Cortex of kidney (tissue), 1 donor: ENCODE measurements at places on chromosomes 16 and 17.

GRCh38 chr17:57881143-57881542 is 31.3 kb upstream of the MRPS23 start:
- no peak for DNase-seq

GRCh38 chr16:53147500-53148065 is 92.8 kb downstream of the CHD9 start:
- DNase-seq, result no peak

DNA sequence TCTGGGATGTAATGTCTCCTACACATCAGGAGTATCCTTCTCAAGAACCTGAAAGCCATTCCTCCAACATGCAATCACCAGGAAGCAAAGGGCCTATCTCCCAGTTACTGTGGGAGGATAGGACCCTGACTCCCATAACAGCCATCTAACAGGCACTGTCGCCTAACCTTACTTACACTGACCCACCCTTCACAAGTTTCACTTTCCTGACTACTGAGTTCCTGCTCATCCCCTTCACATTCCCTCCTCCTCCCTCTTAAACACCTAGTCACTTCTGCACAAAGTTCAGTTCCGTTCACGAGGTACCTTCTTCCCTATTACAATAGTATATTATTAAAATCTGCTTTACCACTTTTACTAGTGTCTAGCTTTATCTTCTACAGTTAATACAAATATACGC is 1.3 kb downstream of the C17orf67 start:
- no peak for DNase-seq

DNA sequence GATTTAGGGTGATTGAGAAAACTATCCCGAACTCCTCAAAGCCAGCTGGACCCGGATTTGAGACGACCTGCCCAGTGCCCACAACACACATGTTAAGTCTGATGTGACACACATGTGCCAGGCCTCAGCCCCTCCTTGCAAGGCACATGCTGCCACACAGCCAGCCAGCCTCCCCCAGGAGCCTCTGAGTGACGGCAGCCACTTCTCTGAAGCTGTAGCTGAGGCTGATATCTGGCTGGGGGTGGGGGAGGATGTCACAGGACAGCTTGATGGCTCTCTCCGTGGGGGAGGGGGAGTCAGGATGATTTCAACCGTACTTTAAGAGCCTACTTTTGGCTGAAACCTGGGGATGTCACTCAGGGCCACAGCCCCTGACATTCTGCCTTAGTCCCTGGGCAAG is 40.9 kb downstream of the SRCIN1 start:
- no peak for DNase-seq

GRCh38 chr16:66159987-66160386 is 206.5 kb upstream of the CDH5 start:
- no peak for DNase-seq

DNA sequence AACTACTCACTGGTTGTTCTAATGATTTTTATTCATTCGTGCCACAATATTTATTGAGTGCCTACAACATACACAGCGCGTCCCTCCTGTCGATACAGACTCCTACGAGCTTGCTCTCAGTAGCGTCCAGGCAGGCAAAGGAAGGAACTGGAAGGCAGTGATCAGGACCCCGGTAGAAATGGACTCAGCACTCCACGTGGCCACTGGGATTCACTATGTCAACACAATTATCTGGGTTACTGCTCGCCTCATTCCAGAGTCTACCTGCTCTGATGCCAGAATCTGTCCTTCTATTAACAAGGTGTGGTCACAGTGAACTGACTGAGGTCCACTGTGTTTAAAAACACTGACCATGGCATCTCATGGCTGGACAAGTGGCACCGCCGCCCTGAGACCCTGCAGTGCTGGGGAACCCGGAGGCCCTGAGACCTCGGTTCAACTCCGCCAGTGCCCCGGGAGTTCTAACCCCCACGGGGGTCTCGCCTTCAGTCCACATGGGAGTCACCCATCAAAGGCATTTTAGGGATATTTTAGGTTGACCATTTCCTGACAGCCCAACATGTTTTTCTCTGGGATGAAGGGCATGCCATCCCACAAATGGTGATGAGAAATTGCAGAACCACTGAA is 71.4 kb downstream of the ZFHX3 start:
- DNase-seq, result no peak
